ENCODE measurements at places on chromosomes 1 and 21.

DNA sequence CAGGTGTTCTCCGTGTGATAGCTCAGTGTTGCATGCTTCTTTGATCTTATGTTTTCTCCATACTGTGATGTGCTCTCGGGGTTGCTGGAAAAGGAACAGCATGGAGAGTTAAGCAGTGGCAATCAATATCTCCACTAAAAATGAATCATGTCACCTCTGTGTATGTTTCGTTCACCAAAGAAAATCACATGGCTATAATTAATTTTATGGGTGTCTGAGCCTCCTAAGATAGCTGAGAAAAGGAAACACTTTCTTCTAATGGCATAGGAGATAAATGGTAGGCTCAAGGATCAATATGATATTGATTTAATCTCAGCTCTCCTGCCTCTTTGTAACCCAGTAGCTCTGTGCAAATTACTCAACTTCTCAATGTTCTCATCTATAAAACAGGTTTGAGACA, 14.3 kb downstream of the FAM177B start:
- no peak for DNase-seq

- DNase-seq, result no peak
Measured at GRCh38 chr1:212609701-212610574, 1.4 kb downstream of the ATF3 start.

- no peak for DNase-seq
Measured at GRCh38 chr1:212967801-212968200, 17.5 kb downstream of the VASH2 start.

DNA sequence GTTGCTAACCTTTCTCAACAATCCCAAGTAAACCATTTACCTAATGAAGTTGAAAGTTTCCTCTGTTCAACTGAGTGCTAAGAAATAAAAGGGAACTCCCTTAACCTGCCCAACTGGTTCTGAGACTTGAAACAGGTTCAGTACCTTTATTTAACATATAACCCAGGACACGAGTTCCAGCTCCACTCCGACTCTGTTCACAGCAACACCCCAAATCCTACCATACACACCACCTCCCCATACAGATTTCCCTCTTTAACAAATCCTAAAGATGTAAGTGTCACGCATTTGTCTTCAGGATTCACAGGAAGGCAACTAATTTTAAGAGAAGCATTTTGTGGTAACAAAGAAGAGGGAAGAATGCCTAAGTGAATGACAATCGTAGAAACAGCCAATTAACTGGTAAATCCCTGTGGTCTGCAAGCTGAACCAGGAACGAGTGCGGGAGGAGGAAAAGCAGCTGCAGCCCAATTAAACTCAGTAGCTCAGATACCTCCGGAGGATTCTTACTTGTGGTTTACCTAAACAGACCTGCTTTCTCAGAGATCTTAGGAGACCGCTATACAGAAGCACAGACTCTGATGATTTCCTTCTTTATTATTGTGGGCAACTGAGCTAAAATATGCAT, 134.5 kb upstream of the MAGI3 start:
- no peak for DNase-seq

DNA sequence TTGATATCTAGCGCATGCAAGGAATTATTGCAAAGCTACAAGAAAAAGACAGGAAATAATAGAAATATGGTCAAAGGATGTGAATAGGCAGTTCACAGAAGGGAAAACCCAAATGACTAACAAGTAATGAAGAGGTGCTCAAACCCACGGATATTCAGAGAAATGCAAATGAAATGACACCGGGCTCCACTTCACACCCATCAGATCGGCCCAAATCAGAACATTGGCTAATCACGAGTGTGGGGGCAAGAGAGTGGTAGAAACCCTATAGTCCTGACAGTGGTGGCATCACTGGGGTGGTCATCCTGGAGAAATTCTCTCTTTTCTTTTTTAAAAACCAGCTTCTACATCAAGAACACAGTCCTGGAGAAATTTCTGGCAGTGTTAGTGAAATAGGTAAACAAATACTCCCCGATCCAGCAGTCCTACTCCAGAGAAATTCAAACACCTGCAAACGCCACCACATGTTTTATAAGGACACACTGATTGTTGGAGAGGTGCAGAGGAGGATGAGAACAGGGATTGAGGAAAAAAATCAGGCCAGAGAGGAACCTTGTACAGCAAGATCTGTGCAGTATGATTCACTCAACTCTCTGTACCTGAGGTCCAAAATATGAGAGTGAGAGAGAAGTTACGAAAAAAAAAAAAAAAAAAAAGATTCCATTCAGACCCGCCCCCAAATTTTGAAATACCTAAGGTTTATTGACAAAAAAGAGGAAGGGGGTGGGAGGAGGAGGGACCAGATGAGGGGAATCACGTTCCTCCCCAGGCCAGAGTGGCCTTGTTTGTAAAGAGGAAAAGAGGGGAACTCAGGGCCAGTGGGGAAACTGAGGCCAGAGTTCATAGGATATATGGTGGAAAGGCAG, 9.2 kb upstream of the TNFRSF1B start:
- no peak for DNase-seq

- no peak for DNase-seq
Measured at GRCh38 chr1:248849152-248849551, 9.7 kb downstream of the ZNF692 start.

DNA sequence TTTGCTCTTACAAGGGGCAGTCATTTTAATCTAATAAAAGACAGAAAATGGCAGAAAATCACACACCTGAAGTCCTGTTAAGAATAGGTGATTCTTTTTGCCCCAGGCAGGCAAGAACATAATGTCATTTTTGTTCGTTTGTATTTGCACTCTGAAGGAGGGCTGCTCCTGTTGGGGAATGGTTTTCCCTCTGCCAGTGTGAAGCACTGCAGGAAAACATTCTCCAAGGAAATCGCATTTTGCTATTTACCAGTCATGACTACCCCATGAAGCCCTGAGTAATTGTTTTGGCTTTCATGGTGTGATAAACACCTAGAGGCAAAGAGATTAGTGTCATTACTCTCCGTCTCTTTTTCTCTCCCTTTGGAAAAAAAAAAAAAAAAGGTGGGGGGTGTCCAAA, 345.5 kb downstream of the NTNG1 start:
- no peak for DNase-seq

DNA sequence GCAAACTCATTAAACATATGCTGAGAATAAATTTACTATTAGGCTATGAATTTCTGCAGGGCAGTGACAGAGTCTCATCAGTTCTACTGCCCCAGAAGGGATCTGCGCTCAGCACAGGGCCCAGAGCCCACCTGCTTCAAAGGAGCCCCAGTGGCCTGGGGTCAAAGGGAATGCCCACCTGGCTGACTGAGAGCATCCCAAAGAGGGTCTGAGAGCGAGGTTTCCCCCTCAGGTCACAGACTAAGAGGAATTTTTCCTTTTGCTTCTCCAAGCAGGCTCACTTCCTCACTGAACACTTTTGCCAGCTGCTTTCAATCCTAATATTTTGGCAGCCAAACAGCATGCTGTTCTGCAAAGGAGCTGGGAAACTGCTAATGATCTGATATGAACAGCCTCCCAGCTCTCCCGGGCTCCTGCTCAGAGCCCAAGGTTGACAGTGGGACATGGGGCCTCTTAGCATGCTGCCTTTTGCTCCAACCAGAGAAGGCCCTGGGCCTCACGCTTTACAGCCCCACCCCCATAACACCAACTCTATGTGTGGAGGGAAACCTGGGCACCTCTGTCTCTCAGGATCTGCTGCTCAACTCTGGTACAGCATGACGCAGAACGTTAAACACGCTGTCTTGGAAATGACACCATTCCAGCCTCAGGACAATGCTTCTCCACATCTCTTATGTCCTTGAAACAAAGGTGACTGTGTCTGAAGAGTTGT, 70.7 kb upstream of the SYT6 start:
- no peak for DNase-seq

GRCh38 chr21:17828223-17828622, 9.1 kb upstream of the C21orf91 start:
- DNase-seq, result no peak

GRCh38 chr1:23224739-23225648, 7.7 kb upstream of the HTR1D start:
- no peak for DNase-seq

DNA sequence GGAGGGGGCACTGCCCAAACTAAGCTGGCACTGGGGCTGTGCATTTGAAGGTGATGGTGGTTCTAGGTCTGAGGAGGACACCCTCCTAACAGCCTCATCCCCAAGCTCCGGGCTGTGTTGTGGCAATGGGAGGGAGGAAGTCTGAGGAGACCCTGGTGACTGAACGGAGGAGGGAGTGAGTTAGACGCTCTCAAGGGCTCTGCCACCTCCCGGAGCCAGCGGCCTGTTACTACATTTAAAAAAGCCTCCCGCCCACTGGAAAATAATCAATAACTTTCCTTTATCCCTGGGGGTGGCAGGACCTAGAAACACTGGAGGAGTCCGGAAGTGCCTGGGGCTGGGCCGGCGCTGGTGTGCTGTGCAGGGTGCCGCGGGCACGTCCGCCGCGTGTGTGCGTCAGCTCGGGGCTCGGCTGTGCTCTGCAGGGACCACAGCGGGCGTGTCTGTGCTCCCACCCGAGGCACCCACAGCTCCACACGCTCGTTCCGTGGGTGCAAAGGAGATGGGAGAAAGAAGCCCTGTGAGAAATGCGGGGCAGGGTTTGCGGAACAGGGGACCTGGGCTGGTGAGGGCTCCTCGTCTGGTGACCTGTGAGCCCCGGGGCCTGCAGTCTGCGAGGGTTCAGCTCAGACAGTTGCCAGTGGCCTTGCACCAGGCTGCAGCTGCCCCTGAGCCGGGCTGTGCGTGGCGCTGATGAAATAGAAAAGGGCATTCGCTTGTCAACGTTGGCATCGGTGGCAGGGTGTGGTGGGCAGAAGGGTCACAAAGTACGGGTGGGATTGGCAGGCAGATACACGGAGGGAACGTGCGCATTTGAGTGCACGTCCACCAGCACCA, 5.3 kb downstream of the SAMD11 start:
- DNase-seq, result no peak

- DNase-seq, result peak; percentile 9
Measured at GRCh38 chr1:93346421-93346993, 800 bp downstream of the DR1 start.

GRCh38 chr1:239736479-239736878, 350.1 kb downstream of the CHRM3 start:
- no peak for DNase-seq

DNA sequence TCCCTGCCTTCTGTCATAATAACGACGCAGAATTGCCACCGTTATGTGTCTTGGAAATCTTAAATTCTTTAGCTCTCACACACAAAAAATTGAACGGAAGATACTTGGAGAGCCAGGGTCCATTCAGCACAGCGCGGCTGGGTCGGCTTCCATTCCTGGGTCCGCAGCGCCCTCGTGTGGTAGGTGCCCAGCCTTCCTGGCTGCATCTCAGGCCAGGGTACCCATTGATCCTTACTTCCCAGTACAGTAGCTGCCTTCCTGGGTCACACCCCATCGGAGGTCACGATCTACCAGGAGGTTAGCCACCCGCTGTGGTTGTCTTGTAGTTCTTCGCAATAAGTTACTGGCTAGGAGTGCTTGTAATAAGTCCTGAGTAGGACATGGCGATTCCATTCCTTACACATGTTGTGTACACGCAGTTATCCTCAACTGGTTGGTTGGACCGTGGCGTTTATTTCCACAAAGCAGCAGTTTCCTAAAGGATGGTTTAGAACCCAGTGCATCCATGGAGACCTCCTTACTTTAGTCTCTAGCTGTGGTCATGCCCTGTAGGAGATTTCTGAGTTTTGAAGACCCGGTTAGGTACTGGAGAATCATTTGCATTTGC, 9.9 kb upstream of the MTARC1 start:
- peak; percentile 26 for DNase-seq
